Activated naive CD4-positive, alpha-beta T cell treated with Interleukin-2 at 50 U/mL for 16 hours (primary cell): ENCODE measurements at places on chromosomes 11 and 22.

- no peak for DNase-seq
Measured at GRCh38 chr11:62012832-62013461, 45.5 kb upstream of the FTH1 start.

- no peak for DNase-seq
Measured at GRCh38 chr11:3184732-3185347, 19.7 kb upstream of the OSBPL5 start.

- no peak for DNase-seq
Measured at GRCh38 chr22:39332441-39333064, 13.1 kb upstream of the RPL3 start.

DNA sequence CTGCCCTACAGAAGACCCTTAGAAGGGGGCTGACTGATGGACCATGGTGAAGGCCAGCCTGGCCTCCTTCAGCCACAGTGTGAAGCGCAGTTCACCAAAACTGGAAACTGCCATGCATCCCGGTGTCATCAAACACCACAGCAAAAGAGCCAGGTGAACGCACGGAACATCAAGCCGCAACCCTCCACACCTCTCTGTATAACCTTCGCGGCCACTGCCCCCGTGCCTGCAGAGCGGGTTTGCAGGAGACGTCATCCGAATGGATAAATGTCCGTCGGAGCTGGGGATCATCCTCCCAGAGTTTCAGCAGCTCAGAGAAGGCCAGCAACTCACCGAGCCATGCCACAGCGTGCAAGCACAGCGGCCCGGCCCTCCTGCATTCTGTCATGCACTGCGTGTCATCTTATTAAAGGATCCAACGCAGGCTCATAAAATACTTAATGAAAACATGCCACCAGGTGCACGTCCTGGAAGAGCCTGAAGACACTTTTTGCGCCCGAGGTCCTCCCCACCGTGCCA, 309.9 kb downstream of the BRD1 start:
- no peak for DNase-seq

- no peak for DNase-seq
Measured at GRCh38 chr22:19197997-19198865, 19.7 kb upstream of the SLC25A1 start.

GRCh38 chr11:116690611-116691010, 82.2 kb downstream of the BUD13 start:
- no peak for DNase-seq

GRCh38 chr11:122285070-122285988, 169.3 kb upstream of the BLID start:
- no peak for DNase-seq

DNA sequence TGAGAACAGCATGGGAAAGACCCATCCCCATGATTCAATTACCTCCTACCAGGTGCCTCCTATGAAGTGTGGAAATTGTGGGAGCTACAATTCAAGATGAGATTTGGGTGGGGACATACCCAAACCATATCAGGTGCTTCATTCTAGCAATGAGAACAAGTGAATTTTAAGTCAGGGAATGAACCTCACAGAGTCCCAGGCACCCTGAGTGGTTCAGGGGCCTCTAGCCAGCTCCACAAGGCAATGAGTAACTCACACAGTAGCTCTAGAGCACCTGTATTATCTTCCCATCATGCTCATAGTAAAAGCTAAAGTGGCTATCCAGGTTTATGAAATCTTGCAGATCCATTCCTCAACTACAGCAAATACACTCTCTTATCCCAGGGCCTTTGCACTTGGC, 13.1 kb upstream of the ACCSL start:
- no peak for DNase-seq

DNA sequence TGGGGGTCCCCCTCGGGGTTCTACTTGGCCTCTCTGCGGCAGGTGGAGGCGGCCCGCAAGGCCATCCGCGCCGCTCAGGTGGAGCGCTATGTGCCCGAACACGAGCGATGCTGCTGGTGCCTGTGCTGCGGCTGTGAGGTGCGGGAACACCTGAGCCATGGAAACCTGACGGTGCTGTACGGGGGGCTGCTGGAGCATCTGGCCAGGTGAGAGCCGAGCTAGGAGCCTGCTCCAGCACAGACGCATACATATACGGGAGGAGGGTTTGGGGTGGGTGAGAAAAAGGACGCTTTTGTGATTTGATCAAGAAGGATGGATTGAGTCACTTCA, 415 bp downstream of the CENATAC start:
- no peak for DNase-seq

GRCh38 chr11:100460426-100460825, 226.7 kb upstream of the ARHGAP42 start:
- no peak for DNase-seq

DNA sequence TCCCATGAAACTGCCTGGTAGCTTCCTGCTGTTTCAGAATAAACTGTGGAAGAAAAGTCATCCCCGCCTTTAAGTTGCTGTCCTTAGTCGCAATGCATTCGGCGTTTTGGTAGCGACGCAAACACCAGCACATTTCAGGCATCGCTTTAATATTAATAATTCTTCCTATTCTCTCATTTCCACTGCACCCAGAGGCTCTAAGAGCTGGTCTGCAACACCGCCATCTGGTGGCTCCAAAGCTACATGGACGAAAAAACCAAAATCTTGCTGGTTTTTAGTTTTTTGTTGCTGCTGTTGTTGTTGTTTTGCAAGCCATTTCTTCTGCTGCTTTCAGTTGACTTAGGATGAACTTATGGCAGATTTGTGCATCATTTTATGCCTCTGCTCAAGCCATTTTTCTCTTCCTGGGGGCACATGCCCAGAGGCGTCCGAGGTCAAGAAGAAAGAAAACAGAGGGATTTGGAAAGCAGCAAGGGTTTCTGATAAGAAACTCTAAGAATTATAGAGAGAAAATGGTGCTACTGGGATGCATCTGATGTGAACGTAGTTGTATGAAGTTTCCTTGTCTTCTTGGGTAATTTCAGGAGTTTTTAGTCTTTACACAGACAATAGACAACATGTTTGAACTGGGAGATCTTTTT, 345.4 kb upstream of the KIRREL3 start:
- DNase-seq = peak; percentile 1

GRCh38 chr22:37334859-37335805, 52.8 kb downstream of the CYTH4 start:
- DNase-seq = no peak

GRCh38 chr11:17724020-17724908, 4.9 kb downstream of the MYOD1 start:
- no peak for DNase-seq

- DNase-seq = no peak
Measured at GRCh38 chr22:46845296-46846149, 83.1 kb downstream of the TBC1D22A start.

DNA sequence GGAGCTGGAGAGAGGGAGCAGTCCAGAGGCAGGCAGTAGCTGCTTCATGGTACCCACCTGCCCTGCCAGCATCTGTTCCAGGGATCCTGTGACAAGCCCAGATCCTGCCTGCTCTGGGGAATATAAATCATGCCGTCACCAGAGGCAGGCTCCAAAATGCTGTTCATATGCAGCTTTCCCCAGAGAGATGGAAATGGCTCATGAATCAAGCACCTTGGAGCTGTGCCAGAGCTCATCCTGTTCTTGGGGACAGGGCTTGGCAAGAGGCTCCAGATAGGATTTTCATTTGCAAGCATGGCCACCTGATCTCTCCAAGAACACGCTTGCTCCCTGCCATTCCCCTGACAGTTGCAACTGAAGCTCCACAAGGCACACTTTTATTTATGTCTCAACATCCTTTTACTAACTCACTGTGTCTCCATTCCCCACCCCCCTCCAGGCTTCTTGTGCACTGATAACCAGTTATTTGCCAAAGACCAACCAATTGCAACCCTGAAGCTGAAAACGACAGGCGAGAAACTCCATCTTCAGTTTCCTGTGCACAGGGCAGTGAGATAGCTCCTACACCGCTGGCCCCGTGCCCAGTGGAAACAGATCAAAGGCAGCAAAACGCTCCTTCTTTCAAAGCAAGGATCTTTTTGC, 115.8 kb upstream of the PITPNB start:
- DNase-seq = no peak

DNA sequence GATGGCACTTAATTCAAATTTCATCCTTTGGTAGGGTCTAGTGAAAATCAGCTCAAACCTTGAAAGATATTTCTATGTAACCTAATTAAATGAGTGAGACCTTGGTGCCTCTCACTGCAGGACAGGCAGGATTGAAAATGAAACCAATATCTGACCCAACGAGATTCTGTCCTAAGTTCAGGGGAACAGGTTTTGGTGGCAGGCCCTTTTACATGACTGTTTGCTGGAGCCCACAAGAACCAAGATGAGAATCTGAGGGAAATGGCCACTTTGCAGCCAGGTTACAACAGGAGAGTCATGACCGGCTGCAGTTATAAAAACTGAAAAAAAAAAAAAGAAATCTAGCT, 130.2 kb downstream of the TRIM44 start:
- DNase-seq = no peak

GRCh38 chr22:23132376-23133091, 9.3 kb downstream of the RSPH14 start:
- DNase-seq = no peak
